ENCODE measurements at places on chromosomes 2 and 18.

DNA sequence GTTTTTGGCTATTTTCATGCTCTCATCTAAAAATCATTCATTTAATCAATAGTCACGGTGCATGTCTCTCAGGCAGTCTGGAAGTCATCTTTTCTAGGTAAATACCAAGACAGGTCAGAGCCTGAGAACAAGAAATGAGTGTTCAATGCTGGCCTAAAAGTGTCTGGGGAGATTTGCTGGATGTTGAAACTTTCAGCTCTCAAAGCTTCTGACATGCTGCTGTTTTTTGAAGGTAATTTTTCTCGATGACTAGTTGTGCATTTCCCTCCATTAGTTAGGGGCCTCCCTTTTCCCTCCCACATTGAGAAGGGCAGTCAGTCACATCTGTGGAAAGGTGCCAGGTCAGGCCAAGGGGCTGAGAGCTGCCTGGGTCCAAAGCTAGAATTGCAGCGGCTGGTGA is 115.6 kb downstream of the LPIN1 start:
- no peak for DNase-seq

GRCh38 chr2:73704285-73704684 is 32.9 kb downstream of the TPRKB start:
- no peak for DNase-seq

DNA sequence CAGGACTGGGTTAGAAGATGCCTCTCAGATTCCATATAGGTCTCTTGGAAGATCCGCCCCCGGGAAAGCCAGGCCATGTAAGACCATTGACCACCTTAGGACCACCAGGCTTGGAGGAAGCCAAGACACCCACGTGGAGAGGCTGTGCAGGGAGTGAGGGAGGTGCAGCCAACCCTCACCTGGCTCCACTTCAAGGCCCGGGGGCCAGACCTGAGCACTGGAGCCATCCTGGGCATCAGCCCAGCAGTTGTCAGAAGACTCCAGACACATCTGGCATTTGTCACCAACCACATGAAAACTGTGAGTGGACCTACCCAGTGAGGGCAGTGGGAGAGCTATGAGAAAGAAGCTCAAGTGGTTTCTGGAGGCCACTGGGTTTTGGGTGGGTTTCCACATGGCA is 214.4 kb downstream of the MYT1L start:
- no peak for DNase-seq

GRCh38 chr2:31023541-31023940 is 114.7 kb downstream of the GALNT14 start:
- DNase-seq, result no peak

DNA sequence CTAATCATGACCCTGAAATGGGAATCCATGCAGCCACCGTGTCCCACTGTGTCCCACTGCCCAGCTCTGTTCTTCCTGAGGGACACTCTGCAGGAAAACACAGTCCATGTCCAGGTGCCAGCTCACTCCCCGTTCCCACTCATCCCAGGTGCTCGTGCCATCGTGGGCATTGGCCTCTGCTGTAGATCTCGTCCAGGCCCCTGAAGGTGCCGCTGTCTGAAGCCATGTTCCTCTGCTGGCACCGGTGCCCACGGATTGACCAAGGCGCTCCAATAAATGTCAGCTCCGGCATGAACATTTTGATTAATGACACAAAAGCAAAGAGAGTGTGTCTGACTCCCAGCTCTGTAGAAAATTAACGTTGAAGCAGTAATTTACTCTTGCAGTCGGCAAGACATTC is 280.1 kb upstream of the SALL3 start:
- DNase-seq, result peak; percentile 36

DNA sequence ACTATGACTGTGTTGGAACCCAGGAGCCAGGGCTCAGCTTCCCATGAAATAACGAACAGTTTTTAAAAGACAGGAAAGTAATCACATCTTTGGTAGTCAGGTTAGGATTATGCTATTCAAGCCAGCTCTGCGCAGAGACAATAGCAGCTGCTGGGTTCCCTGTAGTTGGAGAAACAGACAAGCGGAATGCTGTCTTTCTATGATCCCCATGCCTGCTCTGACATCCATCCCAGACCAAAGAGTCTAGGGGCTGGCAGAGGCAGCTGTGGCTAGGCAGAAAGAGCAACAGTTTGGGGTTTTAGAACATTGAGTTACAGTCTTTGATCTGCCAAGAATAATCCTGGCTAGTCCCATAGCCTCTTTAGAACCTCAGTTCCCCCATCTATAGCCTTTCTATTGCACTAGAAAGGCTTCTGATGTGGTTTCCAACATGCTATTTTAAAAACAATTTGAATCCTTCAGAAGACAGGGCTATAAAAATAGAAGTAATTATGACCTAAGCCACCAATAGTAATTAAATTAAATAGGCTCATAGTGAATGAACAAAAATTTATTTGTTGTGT is 146.8 kb downstream of the MTX2 start:
- no peak for DNase-seq

DNA sequence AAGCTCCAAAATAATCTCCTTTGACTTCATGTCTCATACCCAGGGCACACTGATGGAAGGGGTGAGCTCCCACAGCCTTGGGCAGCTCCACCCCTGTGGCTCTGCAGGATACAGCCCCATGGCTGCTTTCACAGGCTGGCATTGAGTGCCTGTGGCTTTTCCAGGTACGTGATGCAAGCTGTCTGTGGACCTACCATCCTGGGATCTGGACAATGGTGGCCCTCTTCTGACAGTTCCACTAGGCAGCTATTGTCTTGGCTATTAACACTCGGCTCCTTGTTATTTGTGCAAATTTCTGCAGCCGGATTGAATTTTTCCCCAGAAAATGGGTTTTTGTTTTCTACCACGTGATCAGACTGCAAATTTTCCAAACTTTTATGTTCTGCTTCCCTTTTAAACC is 634.2 kb downstream of the TSN start:
- no peak for DNase-seq

DNA sequence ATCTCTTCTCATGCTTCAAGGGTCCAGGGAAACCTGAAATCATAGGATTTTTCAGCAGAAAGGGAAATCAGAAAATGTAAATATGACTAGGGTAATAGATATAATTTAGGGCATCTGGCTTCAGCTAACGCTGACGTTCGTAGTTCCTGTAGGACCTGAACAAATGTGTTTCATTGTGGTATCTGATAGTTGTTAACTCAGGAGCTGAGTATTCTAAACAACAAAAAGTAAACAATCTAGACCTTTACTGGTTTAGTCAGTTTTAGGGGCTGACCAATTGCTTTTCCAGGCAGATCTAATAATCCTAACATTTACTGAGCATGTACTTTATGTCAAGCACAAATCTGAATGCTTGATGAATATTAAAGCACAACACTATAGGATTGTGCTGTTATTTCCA is 114.8 kb downstream of the GALNT1 start:
- no peak for DNase-seq

GRCh38 chr2:239013678-239013976 is 165.7 kb downstream of the TWIST2 start:
- no peak for DNase-seq

DNA sequence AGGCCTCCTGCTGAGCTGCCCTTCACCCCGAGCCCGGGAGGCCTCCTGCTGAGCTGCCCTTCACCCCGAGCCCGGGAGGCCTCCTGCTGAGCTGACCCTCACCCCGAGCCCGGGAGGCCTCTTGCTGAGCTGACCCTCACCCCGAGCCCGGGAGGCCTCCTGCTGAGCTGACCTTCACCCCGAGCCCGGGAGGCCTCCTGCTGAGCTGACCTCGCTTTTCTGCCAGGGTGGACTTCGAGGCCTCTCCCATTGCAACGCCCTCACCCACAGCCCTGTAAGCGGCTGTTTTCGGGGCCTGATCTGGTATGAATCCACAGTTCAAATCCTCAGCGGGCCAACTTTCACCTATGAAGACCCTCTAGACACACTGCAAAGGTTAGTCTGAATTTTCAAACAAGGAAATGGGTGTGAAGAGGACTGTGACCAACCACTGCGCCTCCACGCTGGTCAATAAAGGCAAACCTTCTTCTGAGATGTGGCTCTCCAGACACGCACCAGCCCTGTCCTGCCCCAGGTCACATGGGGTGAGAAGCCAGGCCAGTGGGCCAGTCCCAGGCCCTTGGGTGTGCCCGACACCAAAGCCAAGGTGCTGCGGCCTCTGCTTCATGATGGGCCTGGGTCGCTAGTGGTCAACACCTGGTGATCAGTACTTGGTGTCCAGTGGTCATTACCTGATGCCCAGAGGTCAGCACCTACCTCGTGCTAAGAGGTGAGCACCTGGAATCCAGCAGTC is 225.1 kb upstream of the SALL3 start:
- DNase-seq, result no peak

DNA sequence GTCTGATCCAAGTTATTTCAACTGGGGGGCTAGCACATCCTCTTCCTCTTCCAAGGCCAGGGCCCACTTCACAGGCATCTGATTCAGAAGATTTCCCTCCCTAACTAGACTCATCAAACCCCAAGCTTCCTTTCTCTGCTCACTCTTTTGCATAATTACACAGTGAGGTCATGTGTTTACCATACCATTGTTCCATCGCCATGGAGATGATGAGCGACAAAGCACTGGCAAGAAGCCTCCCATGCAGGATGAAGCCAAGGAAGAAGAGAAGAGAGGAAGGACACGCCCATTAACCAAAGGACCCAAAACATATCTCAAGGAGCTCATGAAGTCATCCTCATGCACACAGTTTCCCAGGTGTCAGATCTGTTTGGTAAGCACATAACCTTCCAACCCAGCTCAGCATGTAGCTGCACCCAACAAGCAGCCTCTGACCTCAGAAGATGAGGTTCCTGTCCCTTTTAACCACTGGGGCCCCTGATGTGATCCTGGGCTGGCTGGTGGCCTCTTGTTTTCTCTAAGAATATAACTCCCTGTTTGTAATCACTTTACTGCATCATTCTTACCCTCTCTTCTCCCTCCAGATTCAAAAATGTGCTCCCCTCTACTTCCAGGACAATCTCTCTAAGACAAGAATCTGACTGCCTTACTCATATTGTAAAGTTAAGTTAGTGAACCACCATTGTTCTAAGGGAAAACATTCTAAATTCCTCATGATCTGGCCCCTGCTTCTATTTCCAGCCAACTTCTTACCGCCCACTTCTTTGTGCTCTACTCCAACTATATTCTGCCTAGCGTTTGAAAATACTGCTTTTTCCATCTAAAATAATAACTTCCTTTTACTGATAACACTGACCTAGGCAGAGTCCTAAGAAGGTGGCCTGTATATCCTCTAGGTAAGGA is 190.1 kb downstream of the TTC32 start:
- DNase-seq, result peak; percentile 12

- DNase-seq, result no peak
Measured at GRCh38 chr2:105737980-105738657, 6.6 kb upstream of the NCK2 start.

DNA sequence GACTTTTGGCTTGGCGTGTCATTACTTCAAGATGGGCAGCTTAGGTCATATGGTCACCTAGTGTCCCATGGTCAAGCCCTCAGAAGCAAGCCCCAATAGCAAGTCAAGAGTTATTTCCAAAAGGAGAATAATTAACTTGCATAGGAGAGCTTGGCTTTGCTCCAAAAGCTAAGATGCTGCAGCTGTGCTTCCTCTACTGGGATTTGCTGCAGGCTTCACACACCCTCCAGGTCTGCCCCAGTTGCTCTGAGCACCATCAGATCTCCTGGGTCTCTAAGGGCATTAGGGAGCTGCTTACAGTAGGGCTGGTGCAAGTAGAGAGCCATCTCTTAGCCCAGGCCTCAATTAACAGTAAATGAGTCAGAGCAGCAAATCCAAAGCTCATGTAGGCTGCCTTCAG is 46.6 kb downstream of the THUMPD2 start:
- DNase-seq, result no peak

- DNase-seq, result no peak
Measured at GRCh38 chr18:69957747-69958146, 10.1 kb upstream of the CD226 start.

GRCh38 chr2:16055848-16056580 is 115.7 kb downstream of the MYCN start:
- no peak for DNase-seq

DNA sequence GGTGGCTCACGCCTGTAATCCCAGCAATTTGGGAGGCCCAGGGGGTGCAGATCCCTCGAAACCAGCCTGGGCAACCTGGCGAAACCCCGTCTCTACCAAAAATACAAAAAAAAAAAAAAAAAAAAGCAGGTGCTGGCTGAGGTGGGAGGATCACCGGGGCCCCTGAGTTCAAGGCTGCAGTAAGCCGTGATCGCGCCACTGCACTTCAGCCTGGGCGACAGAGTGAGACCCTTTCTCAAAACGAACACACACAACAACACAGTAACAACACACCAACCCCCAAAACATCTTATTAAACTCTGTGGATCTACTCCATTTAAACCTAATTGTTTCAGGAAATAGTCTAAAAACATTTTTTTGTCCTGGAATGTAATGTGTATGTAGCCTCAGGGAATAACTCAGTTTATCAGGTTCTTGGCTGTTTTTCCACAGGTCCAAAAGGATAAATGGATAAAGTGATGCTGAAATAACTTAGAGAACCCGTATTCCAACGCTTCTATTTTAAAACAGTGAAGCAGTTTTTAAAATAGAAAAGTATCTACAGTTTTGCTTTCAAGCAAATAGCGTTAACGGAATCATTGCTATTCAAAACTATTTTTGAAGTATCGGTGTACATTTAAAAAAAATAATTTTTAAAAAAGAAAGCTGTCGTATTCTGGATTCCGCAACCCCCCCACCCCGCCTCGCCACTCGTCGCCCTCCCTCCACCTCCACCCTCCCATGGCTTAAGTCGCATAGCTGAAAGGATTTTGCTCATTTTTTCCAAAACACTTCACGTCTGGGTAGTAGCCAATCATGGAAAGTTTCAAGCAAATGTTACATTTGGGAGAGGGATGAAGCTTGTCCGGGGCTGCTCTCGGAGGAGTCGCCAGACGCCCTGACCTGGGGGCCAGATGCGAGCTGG is 895 bp upstream of the GLS start:
- DNase-seq, result peak; percentile 27

GRCh38 chr2:8862230-8862629 is 24.8 kb upstream of the KIDINS220 start:
- no peak for DNase-seq

DNA sequence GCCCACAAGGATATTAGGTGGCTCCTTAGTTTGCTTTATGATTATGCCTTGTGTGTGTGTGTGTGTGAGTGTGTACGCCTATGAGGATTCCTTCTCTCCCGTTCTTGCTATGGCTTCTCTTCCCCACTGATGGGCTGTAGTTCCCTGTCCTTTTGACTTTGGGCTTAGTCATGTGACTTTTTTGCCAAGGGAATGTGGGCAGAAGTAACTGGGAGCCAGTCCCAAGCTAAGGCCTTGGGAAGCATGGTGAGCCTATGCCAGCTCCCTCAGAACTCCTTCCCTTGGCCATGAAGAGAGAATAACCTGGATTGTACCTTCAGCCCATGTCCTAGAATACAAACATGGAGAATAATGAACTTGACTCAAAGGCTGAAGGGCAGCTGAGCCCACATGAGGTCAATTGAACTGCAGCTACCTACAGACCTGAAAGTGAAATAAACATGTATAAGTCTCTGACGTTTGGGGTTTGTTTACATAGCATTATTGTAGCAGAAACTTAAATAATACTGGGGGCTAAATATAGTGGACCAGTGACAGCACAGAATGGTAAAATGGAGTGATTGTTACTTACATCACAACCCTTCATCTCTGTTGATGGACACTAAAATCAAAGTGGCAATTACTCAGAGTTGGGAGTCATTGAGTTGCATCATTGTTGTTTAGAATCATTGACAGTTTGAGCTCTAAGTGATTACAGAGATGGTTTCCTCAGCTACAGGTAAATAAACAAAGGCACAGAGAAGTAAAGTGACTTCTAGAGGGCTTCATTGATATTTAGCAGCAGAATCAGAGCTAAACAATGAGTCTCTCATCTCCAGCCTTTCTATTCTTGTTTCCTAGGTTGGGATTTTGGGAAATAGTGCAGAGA is 15.3 kb upstream of the IL36G start:
- DNase-seq, result no peak

GRCh38 chr2:96413323-96413722 is 77.8 kb downstream of the NCAPH start:
- peak; percentile 31 for DNase-seq

GRCh38 chr2:221494556-221494955 is 77.5 kb downstream of the EPHA4 start:
- DNase-seq, result no peak
